Uterus (tissue), 4 donors: ENCODE measurements at places on chromosomes 6 and 20. TPM values are rescaled to one million over a fixed set of nuclear protein-coding genes. Genes with fewer than 3 reads are reported as not detected.

DNA sequence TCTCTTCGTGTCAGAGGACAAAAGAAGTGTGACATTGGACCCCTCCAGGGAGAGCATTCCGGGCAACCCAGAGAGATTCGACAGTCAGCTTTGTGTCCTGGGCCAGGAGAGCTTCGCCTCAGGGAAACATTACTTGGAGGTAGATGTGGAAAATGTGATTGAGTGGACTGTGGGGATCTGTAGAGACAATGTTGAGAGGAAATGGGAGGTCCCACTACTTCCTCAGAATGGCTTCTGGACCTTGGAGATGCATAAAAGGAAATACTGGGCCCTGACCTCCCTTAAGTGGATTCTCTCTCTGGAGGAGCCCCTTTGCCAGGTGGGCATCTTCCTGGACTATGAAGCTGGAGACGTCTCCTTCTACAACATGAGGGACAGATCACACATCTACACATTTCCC, 9.5 kb upstream of the BTN3A3 start:
- DNase-seq = no peak

DNA sequence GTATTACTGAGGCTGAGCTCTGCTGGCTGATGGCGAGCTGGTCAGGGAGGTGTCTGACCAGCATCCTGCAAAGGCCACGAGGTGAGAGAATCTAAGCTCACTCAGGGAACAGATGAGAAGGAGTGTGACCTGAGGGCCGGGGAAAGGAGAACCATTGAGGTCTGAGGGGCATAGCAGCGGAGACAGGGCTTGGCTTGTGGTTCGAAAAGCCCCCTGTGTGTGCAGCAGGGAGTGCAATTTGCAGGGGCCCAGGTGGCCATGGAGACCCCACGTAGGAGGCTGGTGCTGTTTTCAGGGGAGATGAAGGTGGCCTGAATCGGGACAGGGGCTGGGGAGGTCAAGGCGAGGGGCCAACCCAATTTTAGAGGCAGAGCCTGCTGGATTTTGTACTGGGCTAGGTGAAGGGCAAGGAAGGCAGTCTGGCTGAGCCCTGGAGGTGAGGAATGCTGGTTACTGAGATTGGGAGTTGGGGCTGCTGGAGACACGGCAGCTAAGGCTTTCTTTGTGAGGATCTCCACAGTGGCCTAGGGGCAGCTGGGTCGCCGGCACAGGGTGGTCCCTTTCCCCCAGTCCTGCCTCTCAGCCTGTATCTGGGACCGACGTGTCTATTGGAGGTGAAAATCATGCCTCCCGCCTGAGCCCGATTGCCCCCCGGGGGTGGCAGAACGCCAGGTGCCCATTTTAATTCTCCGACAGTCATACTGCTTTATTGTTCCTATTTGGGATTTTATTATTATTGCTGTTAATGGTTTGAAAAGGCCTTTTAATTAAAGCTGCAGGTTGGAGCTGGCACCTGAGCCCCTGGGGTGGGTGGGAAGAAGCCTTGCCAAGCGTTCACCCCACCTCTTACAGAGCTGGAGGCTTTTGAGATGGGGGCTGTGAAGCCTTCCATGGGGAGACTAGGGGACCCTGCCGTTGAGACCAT, 28.4 kb downstream of the DLGAP4 start:
- DNase-seq = no peak

- no peak for DNase-seq
Measured at GRCh38 chr6:100155141-100155540, 161.1 kb upstream of the MCHR2 start.

The PRSS16 gene
- not detected for total RNA-seq

DNA sequence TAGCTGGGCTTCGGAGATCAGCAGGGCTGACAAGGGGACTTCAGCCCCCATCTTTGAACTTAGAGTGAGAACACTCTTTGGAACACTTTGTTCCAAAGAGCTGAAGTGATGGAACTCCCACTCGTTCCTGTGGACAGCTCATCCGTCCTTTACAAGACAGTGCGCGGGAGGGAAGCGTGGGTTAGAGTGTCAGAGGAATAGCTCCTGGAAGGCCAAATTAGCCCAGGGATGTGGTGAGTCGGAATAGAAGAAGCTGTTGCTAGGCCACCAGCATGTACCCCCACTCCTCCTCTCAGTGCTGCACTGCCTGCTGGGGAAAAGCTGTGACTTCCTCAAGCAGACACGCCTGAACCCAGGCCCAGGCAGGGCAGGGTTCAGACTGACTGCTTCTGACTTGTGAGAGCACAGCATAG, 1.7 kb downstream of the SDCBP2 start:
- DNase-seq = peak; percentile 93

The PRICKLE4 gene
- 10.4 TPM for total RNA-seq

The OPRL1 gene
- 1.9 TPM for total RNA-seq

The CGA gene
- total RNA-seq = not detected

DNA sequence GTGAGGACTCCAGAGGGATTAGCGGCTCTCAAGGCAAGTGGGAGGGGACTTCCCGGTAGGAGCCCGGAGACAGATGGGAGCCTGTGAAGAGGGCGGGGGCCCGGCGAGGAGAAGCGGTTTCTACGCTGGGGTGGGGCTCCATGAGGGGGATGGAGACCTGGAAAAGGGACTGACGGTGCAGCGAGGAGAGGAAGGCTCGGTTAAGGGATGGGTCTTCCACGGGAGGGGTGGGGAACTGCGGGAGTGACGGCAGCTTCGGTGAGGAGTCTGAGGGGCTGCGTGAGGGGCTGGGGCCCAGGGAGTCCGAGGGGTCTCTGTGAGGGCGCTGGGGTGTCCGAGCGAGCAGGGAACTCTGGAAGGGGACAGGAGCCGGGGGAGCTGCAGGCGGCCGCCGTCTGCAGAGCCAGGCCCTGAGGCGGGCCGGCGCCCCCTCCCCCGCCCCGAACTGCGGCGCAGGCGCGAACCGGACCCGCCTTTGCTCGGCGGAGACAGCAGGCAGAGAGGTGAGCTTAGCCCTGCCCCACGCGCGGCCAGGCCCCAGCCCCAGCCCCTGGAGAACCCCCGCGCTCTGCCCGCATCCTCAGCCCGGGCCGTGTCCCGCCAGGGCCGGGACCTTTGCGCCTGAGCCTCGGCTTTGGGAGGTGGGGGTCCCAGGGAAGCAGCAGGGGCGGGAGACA, at the start of gene NRSN2:
NRSN2 (plus strand) TSS at position 472 of the 677 bp plus-strand sequence. CDS start 2,533 bp downstream, outside the sequence.
- DNase-seq = peak; percentile 71

The HCRTR2 gene
- not detected for total RNA-seq

The B3GALT4 gene
- total RNA-seq = 15.9 TPM

GRCh38 chr20:41996951-41997350, 378.8 kb upstream of the CHD6 start:
- no peak for DNase-seq

GRCh38 chr20:15022921-15023320, 685.5 kb upstream of the FLRT3 start:
- no peak for DNase-seq

DNA sequence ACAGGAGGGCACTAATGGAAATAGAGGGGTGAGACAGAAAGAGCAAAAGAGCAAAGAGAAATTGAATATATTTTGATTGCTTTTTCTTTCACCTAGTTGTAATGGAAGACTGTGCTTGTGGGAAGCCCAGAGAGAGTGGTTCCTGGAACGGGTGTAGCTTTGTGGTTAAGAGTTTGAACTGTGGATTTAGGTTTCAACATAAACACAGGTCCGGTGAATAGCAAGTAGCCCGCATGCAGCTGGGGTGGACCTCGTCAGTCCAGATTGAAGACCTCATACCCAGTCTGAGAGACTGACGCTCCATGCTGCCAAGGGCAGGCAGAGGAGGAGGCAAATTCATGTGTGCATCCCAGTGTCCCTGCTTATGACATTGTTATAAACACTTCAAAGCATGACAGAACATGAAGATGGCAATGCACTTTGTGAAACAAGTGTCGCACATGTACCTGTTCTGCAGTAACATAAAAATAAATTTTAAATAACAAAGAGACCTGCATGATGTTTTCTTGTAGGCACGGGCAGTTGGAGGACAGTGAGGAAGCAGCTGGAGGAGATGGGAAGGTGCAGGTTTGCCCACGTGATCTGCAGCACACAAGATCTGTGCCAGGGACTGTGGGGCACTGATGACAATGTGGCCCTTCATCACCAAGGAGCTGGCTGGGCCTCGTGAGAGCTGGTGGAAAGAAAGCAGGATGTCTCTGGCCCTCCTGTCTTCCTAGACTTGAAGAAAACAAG, 220.5 kb upstream of the SSTR4 start:
- DNase-seq = no peak

GRCh38 chr20:47703748-47704147, 81.5 kb downstream of the SULF2 start:
- DNase-seq = no peak

The COL21A1 gene
- 27.7 TPM for total RNA-seq

The ULBP1 gene
- total RNA-seq = not detected
